AG08395 (cell line): ENCODE measurements at places on chromosomes 16 and 17.

DNA sequence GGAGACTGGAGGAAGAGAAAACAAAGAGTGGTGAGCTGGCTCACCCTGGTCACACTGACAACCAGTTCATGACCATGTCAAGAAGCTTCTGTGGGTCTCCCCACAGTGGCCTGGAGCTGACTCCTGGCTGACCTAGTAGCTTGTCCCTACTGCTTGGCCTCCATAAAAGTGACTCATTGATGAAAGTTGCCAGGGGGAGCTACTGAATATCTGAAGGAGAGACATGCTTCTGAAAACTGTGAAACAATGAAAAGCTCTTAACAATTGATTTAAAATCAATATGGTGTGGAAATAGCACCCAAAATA is 22.0 kb downstream of the SMPD3 start:
- DNase-seq, result peak; percentile 69

- DNase-seq, result peak; percentile 84
These were observed 17.7 kb upstream of the PHAF1 start for GRCh38 chr16:67091906-67092566.

GRCh38 chr16:66272461-66272860 is 94.0 kb upstream of the CDH5 start:
- DNase-seq, result no peak

DNA sequence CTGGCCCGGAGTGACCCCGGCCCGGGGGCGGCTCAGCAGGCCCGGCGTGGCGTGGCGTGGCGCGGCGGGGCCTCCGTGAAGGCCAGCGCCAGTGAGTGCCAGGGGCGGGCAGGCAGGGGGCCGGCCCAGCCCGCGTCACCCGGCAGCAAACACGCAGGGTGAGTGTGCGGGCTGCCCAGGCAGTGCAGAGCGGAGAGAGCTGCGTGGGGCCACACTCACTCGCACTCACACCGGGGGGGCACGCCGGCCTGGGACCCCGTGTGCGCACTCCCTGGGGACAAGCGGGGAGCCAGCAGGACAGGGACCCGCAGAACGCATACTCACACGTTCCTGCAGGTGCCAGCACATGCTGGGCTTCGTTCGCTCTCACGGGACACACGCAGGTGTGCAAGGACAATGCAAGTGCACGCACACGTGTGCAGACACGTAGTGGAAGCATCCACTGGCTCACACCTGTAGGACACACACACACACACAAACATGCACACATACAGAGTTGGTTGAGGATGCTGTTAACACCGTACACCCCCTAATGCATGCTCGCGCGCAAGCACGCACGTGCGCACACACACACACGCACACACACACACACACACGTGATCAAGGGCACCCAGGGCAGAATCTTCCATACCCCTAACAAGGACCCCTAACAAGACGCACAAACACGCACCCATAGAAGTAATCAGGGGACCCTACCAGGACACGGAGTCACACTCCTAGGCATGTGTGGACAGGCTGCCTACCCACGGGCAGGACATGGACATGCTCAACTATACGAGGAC is 7.7 kb downstream of the USP6 start:
- DNase-seq, result no peak

DNA sequence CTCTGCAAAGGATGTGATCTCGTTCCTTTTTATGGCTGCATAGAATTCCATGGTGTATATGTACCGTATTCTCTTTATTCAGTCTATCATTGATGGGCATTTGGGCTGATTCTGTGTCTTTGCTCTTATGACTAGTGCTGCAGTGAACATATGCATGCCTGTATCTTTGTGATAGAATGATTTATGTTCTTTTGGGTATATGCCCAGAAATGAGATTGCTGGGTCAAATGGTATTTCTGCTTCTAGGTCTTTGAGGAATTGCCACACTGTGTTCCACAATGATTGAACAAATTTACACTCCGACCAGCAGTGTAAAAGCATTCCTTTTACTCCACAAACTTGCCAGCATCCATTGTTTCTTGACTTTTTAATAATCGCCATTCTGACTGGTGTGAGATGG is 60.2 kb upstream of the ADORA2B start:
- DNase-seq, result no peak

GRCh38 chr17:57511475-57512123 is 233.5 kb downstream of the CCDC182 start:
- DNase-seq, result no peak

- no peak for DNase-seq
These were observed 28.4 kb upstream of the TMC5 start for GRCh38 chr16:19389246-19389645.

GRCh38 chr16:85316321-85316919 is 204.1 kb upstream of the CIBAR2 start:
- DNase-seq, result peak; percentile 74

DNA sequence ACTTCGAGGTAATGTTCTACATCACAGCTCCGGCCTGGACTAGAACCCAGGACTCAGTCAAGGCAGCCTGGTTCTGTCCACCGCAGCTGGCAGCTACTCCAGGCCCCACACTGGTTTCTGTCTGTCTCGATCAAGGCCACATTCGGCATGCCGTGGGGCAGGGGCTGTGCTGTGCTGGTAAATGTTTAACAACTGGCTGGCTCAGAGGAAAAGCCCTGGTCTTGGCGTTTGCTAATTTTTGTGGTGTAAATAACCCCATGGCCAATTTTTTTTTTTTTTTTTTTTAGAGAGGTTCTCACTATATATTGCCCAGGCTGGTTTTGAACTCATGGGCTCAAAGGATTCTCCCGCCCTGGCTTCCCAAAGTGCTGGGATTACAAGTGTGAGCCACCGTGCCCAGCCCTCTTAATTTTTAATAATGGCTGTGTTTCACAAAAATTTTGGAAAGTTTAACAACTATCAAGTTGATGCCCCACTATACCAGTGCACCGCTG is 328 bp upstream of the DRC7 start:
- no peak for DNase-seq

GRCh38 chr17:77754956-77755355 is 203.5 kb upstream of the TNRC6C start:
- no peak for DNase-seq

DNA sequence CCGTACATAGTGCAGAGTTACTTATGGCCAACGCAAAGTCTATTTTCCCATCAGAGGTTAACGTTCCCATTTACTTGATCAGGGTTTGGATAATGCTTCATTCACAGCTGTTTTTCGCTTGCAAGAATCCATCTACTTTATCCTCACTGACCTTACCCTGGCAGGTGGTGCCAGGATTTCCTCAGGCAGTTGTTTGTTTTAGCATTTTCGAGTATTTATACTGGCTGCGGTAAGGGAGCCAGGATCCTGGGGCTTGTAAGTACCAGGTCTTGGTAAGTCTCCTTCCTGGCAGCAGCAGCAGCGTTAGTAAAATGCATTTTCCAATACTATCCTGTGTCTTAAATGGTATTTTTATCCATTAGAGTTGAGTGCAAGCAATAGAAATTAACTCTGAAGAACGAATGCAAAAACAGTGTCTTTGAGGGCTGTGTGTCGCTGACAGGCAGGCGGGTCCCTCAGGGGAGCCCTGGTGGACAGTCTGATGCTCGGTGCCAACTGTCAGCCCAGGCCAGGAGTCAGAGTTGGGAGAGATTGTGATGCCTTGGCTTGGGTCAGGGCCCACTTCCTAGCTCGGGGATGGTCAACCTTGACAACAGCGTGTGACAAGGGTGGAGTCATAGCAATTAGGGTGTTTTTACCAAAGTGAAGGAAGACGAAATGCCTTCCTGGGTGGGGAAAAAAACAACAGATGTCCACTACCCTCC is 92.4 kb upstream of the HSBP1 start:
- no peak for DNase-seq

DNA sequence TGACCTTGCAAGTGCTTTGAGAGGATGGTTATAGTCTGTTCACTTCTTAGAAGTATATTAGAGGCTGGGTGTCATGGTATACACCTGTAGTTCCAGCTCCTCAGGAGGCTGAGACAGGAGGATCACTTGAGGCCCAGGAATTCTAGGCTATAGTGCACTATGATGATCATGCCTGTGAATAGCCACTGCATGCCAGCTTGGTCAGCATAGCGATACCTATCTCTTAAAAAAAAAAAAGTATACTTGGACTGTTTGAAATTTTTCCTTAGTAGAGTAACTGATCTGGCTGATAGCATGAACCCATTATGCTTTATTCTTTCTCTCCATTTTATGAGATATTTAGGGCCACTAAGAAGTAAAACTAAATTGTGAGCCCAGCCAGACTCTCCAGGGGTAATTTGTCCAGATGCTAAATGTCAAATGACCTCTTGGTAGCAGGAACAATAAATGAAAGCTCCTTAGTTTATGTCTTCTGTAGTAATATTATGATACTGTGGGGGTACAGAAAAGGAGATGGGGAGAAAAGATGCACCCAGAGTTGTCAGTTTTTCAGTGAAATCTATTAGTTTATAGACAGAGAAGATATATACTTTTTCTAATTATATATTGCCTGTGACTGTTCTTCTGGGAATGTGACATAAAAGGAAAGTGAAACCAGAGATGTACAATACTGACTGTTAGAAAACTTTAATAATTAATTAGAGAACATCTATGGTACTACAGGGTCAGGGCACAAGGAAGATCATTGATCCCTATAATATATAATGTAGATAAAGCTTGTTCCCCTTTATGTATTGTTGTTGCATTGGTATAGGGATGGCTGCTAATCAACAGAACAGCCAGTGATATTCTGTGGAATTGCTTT is 335.3 kb upstream of the TBX2 start:
- DNase-seq, result peak; percentile 3

DNA sequence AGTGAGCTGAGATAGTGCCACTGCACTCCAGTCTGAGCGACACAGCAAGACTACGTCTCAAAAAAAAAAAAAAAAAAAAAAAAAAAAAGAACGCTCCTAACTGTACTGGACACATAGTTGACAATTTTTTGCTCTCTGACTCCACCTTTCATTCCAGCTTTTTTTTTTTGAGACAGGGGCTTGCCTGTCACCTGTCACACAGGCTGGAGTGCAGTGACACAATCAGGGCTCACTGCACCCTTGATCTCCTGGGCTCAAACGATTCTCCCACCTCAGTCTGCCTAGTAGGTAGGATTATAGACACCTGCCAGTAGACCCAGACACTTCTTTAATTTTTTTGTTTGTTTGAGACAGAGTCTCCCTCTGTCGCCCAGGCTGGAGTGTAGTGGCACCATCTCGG is 2.6 kb upstream of the CRLF3 start:
- no peak for DNase-seq

DNA sequence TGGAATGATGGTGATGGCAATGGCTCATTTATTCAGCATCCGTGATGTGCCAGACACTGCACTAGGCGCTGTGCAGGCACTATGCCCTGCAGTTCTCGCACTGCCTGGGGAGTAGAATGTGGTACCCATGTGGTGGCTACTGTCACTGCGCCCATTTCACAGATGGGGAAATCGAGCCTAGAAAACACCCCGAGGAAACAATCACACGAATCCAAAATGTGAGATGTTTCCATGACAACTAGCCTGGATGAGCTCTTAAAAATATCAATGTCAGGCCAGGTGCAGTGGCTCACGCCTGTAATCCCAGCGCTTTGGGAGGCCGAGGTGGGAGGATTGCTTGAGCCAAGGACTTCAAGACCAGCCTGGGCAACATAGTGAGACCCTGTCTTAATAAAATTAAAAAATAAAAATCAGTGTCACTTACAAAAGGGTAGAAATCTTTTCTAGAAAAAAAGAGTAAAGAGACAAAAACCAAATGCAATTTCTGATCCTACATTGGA is 57.9 kb upstream of the TNRC6A start:
- DNase-seq, result no peak

GRCh38 chr17:39841134-39841683 is 22.9 kb downstream of the IKZF3 start:
- no peak for DNase-seq

- no peak for DNase-seq
These were observed 25.0 kb downstream of the ATPAF2 start for GRCh38 chr17:18014006-18014405.

DNA sequence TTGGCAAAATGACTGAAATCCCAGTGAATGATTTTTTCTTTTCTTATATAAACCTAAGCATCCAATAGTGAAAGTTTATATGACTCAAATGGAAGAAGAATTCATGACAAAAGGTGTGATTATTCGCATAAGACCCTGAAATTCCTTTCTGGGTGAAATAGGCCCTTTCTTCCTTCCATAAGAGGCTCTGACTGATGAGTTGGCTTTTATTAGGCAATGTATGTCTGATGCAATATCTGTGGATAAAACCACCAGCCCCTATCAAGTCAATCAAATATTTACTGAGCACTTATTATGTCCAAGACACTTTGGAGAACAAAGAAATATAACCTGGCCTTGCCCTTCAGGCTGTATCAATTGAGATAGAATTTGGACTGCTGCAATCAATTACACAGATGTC is 316.6 kb downstream of the CDH13 start:
- no peak for DNase-seq

- no peak for DNase-seq
These were observed 350.6 kb downstream of the CDH11 start for GRCh38 chr16:64771273-64771672.

DNA sequence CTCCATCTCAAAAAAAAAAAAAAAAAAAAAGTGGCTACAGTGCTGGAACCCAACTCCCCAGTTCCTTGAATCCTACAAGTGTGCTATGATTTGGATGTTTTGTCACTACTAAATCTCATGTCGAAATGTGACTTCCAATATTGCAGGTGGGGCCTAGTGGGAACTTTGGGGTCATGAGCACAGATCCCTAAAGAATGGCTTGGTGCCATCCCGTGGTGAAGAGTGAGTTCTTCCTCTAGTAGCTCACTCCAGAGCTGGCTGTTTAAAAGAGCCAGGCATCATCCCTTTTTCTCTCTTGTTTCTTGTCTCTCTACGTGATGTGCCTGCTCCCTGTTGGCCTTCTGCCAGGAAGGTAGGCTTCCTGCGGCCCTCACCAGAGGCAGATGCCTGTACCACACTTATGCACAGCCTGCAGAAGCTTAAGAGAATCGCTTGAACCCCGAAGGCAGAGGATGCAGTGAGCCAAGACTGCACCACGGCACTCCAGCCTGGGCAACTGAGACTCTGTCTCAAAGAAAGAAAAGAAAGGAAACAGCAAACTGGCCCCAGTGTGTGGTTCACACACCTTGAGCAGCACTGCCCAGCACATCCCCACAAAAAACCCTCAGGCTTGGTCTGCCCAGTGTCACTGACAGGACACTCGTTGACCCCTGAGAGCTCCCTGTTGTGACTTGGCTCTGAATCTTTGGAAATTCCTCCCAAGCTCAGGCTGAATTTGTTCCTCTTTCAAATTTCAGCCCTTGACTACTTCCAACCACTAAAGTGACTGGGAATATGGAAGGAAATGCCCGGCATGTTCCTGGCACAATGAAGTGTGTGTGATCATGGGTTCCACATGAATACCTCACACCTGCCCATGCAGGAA is 3.1 kb downstream of the MT1E start:
- DNase-seq, result no peak
